Nephron progenitor cell (in vitro differentiated cells): ENCODE measurements at places on chromosomes 3 and 15.

- no peak for DNase-seq
These were observed 887.4 kb downstream of the FHIT start for GRCh38 chr3:60363817-60364216.

GRCh38 chr15:72827226-72827625 is 43.7 kb upstream of the ADPGK start:
- no peak for DNase-seq

GRCh38 chr3:12984023-12984823 is 89.0 kb downstream of the IQSEC1 start:
- DNase-seq, result peak; percentile 66

DNA sequence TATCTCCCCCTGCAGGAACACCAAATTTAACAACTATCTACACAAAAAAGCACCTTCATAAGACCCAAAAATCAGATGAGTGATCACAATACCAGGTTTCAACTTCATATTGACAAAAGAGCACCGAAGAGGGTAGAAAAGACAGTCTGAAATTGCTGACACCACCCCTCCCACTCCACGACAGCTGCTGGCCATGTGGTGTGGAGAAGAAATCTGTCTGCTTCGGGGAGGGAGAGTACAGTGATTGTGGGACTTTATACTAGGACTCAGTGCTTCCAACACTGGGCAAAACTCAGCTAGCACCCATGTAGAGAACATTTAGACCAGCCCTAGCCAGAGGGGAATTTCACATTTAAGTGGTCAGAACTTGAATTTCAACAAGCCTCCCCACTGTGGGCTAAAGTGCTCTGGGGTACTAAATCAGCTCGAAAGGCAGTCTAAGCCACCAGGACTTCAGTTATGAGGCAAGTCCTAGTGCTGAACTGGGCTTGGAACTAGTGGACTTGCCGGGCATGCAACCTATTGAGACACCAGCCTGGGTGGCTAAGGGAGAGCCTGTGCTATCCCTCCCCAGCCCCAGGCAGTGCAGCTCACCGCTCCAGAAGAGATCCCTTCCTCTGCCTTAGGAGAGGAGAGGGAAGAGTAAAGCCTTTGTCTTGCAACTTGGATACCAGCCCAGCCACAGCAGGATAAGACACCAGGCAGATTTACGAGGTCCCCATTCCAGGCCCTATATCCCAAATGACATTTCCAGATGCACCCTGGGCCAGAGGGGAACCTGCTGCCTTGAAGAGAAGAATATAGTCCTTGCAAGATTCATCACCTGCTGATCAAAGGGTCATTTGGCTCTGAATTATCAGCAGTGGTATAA is 44.6 kb upstream of the POU1F1 start:
- no peak for DNase-seq

DNA sequence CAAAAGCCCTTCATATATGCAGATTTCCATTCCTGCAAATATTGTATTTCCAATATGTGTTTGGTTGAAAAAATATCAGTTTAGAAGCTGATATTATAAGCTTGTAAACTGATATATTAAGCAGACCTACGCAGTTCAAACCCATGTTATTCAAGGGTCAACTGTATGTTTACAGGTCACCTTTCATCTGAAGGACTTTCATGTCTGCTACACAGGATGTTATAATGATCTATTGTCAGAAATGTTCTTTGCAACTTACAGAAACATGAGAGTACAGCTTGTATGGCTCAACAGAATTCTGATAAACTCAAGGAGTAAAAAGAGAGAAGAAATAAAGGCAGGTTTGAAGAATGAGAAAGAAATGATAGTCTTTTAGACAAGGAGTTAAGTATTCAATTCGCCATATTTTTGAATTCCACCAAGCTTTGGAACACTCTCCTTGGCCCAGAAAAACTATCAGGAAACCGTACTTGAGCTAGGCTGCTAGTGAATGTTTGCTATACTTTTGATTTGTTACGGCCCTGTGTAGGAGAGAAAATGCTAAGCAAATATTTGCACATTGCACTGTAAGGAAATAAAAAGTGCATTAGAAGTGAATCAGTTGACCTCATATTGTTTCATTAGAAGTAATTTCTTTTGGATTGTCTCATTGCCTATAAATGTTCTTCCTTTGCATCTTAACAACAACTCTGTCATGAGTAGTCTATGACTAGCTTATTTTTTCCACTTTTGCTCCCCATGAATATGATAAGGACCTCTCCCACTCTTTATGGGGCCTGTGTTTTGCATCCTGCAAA is 81.2 kb downstream of the NEK11 start:
- no peak for DNase-seq

- DNase-seq, result no peak
These were observed 284.4 kb downstream of the RBMS3 start for GRCh38 chr3:29565236-29565635.

- no peak for DNase-seq
These were observed 110.4 kb downstream of the IL12A start for GRCh38 chr3:160098926-160099626.

DNA sequence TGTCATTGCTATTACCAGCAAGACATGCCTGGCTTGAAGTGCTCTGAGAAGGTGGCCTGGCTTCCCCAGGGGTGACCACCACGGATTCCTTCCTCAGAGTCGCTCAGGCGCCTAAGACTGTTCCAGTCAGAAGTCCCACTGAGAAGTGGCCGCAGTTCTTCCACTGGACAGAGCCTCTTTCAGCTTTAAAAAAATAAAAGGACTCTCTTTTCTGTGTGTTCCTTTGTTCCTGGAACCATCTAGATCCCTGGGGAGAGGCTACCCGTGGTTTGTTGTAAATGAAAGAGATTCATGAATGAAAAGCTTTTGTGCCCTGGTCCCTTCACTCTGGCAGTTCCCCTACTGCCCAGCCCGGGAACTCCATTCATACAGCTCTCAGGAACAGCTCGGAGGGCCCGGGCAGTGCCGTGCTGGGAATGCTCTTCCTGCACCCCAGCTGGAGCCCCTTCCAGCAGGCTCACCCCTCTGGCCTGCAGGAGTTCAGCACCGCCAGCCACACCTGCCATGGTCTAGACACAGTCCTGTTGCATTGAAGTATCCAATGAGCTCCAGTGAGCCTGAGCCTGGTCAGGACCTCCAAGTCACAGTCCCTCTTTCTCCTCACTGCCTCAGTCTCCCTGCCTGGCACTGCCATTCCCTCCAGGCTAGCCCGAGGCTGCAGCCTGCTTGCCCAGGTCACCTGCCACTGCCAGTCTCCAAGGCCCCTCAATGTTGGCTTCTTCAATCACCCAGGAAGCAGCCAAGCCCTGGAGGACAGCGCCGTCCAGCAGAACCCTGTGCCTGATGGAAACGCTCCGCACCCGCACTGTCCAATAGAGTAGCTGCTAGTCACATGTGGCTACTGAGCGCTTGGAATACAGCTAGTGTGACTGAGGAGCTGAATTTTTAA is 75.4 kb downstream of the XXYLT1 start:
- no peak for DNase-seq

GRCh38 chr15:90000186-90001001 is 730 bp upstream of the ZNF710 start:
- DNase-seq, result peak; percentile 49

- no peak for DNase-seq
These were observed 6.0 kb downstream of the PLA2G4F start for GRCh38 chr15:42150219-42150970.

GRCh38 chr3:136974670-136975069 is 16.9 kb downstream of the IL20RB start:
- no peak for DNase-seq

- no peak for DNase-seq
These were observed 138.4 kb downstream of the RPLP1 start for GRCh38 chr15:69590932-69591524.

GRCh38 chr15:98139337-98139736 is 178.8 kb downstream of the ARRDC4 start:
- no peak for DNase-seq

DNA sequence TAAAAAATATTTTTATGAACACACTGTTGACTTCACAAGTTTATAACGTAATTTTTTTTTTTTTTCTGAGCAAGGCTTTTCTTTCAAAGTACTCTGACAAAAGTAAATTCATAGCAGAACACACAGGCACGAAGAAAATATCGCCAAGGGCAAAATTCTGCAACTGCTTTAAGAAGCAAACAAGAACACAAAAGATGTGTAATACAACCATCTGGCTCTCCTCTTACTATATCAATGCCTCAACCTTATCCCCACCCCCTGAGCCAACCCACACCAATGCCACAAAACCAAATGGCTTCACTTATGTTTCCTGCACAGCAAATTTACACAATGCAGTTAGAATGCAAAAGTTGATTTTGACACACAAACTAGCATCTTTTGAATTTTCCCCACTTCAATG is 274.2 kb downstream of the FOXP1 start:
- DNase-seq, result no peak

GRCh38 chr3:72081471-72082185 is 296.7 kb upstream of the PROK2 start:
- no peak for DNase-seq

DNA sequence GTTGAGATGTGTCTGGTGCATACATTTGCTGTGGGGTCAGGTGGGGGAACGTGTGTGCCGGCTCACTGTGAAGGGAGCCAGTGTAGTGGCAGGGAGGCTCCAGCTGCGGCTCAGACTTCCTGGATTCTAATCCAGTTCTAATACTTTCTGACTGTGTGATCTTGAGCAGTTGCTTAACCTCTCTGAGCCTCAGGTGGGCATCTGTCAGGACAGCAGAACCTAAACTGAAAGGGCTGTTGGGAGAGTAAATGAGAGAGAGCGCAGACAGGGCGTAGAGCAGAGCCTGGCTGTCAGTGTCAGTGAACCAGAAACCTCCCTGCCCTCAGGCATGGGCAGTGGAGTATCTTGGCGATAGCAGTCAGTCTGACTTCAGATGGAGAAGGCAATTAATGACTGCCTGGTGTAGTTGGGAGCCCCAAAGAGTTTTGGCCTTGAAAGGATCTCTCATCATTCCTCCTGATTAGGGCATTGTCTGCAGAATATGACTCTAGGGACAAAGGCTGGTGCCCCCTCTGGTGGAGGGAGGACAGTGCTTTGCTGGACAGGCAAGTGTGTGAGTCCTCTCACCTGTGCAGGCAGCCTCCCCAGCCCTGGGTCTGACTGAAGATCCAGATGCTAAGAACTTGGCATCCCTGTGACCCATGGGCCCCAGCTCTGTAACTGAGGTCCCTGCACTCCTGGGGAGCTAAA is 9.6 kb downstream of the KBTBD13 start:
- peak; percentile 58 for DNase-seq

DNA sequence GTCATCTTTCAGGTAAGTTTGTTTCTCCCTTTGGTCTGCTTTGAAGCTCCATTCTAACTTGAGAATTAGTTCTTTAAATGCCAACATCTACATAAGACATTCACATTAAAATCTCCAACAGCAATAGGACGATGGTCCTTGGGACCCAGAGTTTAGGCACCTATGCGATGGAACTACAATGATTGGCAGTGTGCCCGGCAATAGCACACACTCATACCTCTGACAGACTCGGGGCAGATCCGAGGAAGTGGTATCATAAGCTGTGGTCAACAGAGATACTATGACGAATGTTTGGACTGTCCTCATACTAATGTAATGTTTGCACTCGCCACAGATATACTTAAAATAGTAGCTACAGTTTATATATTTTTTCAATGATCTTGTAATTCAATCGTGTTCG is 34.2 kb upstream of the NR2F2 start:
- DNase-seq, result no peak

DNA sequence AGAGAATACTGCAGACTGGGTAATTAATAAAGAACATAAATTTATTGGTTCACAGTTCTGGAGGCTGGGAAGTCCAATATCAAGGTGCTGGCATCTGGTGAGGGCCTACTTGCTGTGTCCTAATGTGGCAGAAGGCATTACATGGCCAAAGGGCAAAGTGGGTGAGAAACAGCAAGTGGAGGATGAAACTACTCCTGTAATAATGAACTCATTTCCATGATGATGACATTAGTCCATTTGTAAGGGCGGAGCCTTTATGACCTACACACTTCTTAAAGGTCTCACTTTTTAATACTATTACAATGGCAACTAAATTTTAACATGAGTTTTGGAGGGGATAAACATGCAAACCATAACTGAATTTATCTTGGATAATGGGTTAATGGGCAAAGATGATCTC is 139.6 kb upstream of the SGO1 start:
- no peak for DNase-seq

DNA sequence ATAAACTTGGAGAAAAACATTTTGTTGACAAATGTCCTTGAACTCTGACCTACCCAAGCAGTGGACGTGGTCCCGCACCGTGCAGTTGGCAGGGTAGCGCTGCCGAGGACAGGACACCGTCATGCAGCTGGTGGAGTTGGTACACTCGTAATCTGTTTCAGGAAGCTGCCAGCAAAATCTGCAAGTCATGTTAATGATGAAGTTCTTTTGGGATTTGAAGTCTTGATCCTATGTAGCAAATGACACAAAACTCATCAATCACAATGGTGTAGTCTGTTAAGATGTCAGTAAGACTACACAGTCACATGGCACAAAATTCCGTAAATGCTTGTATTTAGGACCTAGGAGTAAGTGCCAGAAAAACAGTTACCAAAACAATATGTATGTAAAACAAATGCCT is 5.5 kb downstream of the TM2D3 start:
- DNase-seq, result no peak

GRCh38 chr3:178083906-178084866 is 452.1 kb upstream of the KCNMB2 start:
- DNase-seq, result no peak

DNA sequence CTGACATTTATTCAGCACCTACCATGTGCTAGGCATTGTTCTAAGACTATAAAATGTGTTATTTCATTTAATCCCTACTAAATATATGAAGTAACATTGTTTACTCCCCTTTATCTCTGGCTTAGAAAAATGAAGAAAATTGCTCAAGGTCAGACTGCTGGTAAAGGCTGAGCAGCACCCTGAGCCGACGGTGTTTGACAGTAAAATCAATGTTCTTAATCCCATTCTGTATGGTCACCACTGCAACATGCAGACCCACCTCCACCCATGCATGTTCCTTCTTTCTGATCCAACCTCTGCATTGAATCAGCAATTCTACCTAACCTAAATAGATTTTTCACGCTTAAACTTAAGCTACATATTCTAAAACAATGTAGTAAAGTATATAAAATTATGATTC is 216.5 kb downstream of the ZBBX start:
- DNase-seq, result no peak

- peak; percentile 15 for DNase-seq
These were observed 462.2 kb downstream of the NSUN3 start for GRCh38 chr3:94525043-94525442.

DNA sequence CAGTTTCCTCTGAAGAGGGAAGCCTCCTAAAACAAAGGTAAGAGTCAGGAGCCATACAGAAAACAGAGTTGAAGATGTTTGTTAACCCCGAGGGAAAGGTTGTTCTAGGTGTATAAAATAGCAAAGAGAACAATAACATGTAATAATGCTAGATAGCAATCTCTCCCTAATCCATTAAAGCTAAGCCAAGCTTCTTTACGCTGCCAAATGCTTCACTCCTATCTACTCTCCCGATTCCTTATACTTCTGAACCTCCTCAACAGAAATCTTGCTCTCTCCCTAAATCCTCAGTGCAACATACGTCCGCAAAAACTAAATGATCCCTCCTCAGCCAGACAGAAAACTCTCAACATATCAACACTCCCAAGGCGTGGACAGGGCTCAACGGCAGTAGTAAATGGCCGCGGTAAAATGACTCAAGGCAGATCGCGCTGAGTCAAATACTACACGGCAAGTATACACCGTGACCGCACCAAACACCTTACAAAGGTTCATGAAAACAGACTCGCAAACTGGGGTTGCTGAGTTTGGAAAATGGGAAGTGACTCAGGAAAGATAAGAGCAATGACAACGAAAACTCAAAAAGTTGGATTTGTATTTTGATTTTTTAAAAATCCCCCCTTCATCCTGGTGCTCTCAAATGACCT is 682 bp downstream of the CLDND1 start:
- DNase-seq, result peak; percentile 32
